ENCODE measurements at places on chromosomes 7 and 10. TPM values are rescaled to one million over a fixed set of nuclear protein-coding genes. Genes with fewer than 3 reads are reported as not detected.

GRCh38 chr10:110893559-110894179 is 21.9 kb downstream of the PDCD4 start:
- no peak overlapping the region for H3K27ac ChIP-seq
- H3K27me3 ChIP-seq = no peaks in the 10 kb centered on the region
- no peaks in the 10 kb centered on the region for H3K4me1 ChIP-seq
- H3K4me3 ChIP-seq = no peak overlapping the region

GRCh38 chr7:139340808-139341057 is 404 bp upstream of the FMC1 start:
- H3K4me1 ChIP-seq = peaks cover 8% of the 10 kb centered on the region
- peak overlapping the region; percentile 82 for H3K4me3 ChIP-seq
- H3K36me3 ChIP-seq = peaks cover 5% of the 10 kb centered on the region
- peak overlapping the region; percentile 100 for H3K27ac ChIP-seq

Gene ABCC2
- 0.45 TPM for total RNA-seq

DNA sequence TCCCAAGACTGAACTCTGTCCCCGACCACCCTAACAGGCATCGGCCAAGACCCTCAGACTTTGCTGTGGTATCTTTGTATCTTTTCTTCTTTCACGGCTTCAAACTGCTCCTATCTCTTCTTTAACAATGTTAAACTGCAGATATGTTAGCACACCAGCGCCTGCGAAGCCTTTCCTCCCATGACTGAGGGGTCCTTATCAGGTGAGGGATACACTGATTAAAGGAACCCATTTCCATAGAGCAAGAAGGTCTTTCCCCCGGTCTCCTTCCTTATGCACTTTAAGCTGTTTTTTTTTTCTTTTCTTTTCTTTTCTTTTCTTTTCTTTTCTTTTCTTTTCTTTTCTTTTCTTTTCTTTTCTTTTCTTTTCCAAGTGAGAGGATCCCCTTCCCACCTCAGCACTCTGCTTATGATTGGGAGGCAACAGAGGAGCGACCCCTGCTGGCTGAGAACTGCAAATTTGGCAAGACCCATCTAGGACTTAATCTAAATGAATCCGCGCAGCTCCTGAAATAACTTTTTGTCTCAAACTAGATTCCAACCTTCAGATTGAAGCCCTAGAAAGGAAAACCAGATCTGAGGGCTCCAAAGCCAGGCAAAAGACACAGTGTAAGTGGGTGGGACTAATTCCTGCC is 109.9 kb downstream of the ITGB8 start:
- H3K27ac ChIP-seq = no peak overlapping the region
- no peaks in the 10 kb centered on the region for H3K36me3 ChIP-seq
- DNase-seq = peak; percentile 30
- no peak overlapping the region for H3K4me3 ChIP-seq

Gene CALY
- not detected for total RNA-seq

DNA sequence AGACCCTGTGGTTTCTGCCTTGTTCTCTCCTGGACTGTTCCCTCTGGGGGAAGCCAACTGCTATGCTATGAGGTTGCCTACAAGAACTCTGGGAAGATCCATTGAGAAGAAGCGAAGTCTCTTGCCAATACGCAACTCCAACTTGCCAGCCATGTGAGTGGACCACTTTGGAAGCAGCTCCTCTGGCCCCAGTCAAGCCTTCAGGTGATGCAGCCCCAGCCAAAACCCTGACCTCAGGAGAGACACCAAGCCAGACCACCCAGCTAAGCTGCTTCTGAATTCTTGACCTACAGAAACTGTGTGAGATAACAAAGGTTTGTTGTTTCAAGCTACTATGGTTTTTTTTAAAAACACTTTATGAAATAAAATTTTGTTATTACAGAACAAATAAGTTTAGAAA is 20.2 kb upstream of the MYL7 start:
- H3K36me3 ChIP-seq = no peaks in the 10 kb centered on the region
- DNase-seq = no peak
- no peak overlapping the region for H3K27ac ChIP-seq
- no peaks in the 10 kb centered on the region for H3K4me1 ChIP-seq

DNA sequence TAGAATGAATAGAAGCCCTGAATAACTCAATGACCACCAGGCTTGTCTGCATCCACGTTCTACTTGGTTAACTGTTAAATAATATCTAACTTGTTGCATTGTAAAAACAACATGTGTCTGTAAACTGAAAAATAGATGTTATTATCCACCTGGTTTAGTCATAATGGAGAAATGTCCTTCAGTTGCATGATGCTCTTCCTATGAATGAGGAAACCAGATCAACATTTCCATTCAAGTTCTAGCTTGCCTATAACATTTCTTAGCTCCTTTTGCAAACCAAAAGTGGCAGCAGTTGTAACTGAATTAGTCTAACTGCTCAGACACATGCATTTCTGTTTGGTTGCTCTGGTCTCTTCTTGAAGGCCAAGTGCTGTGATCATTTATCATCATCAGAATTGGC is 62.9 kb upstream of the BET1 start:
- no peaks in the 10 kb centered on the region for H3K36me3 ChIP-seq
- H3K27ac ChIP-seq = no peak overlapping the region
- DNase-seq = no peak
- no peak overlapping the region for H3K4me3 ChIP-seq

Gene HOXA10
- not detected for total RNA-seq
